ENCODE measurements at places on chromosomes 3 and 15. TPM values are rescaled to one million over a fixed set of nuclear protein-coding genes. Genes with fewer than 3 reads are reported as not detected.

DNA sequence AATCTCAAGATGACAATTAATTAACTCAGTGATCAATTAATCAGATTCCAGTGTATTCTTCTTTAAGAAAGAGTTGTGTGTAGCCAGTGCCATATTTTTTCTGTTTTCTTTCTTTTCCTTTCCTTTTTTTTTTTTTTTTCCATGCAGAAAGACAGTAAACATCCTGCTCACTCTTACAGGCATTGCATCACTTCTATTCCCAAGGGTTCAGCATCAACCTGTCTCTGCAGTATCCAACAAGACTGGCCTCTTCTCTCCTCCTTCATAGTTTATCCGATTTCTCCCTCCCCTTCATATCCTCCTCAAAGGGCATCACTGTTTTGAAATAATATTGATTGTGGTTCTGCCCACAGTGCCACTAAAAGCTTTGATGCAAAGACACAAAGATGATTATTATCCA, 17.0 kb upstream of the SLC9A9 start:
- no peak for DNase-seq

GRCh38 chr15:33200903-33201302, 6.4 kb upstream of the FMN1 start:
- DNase-seq = no peak

Gene IDH3A
- 50.7 TPM for total RNA-seq

Gene NRG4
- 1.9 TPM for total RNA-seq

DNA sequence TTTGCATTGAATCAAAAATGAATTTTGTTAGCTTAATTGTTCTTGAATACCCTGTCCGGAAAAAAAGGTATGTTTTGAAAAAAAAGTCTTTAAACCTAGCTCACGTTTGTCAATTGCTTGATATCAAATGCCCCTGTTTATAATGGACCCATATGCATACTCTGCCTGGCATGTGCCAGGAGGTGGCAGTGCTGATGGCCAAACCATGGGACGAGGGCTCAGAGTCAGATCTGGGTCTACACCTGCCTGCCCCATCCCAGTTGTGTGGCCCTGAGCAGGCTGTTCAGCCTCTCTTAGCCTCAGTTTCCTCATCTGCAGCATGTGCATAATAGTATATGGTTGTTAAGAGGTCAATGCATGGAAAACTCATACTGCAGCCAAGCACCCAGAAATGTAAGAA, 38.8 kb downstream of the PRKCD start:
- no peak for DNase-seq

Gene SLC15A2
- 1.9 TPM for total RNA-seq

Gene ERICH6
- not detected for total RNA-seq

GRCh38 chr3:30577788-30578187, 28.6 kb upstream of the TGFBR2 start:
- DNase-seq = no peak

- DNase-seq = no peak
Measured at GRCh38 chr3:27354588-27355203, 14.5 kb downstream of the NEK10 start.

GRCh38 chr15:39777496-39777895, 5.1 kb downstream of the FSIP1 start:
- no peak for DNase-seq

GRCh38 chr3:191085091-191085490, 114.0 kb upstream of the OSTN start:
- DNase-seq = no peak

DNA sequence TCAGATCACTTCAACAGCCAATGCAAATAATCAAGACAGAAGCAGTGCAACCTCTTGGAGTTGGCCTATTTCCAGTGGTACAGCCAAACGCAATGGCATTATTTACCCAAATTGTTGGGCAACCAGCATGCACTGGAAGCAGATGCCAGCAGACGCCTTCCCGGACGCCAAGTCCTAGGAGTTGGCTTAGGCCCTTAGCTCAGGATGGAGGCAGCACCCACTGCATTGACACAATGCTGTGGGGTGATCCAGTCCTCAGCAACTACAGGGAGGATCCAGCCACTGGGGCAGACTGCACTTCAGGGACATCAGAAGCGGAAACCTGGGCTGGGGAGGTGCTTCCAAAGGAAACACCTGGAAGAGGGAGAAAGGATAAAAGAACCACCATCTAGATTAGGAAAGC, 290.4 kb downstream of the FAM43A start:
- no peak for DNase-seq

Gene FES
- 10.3 TPM for total RNA-seq

Gene EPHB3
- total RNA-seq = 21.2 TPM
